ENCODE measurements at places on chromosomes 2 and 18.
A peak's percentile ranks its signal among the peaks of the same experiment; 100 is the strongest.

DNA sequence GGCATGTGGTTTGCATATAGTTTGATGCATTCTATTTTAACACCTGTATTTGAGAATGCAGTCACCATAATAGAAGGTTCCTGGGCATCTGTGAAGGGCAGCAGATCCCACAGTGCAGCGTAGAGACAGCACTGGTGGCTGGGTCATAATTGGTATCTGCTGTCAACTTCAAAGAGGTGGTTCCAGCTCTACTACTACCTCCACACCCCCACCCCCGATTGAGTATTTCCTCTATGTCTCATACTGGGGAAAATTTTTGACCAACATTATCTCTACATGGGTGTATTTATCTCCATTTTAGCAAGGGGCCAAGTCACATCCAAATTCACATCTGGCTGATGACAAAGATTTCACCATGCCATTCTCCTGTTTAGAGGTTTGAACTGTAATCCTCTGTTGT lies 43.0 kb downstream of the TRPM8 start:
- DNase-seq: no peak

DNA sequence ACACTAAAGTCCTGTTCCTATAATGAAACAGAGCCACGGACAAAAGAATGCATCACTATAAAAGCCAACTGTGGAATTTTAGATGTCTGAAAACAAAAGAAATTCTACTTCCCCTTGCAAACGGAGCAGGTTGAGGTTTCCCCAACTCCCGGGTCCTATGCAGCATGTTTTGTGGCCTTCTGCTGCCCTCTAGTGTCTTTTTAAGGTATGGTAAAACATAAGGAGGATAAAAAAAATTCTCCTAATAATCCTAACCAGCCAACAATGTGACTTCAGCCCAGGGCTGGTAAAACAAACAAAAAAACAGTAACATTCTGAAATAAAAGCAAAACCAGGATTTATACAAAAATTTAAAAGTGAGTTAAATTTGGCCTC lies 539.5 kb downstream of the NRXN1 start:
- peak; percentile 27 for DNase-seq

DNA sequence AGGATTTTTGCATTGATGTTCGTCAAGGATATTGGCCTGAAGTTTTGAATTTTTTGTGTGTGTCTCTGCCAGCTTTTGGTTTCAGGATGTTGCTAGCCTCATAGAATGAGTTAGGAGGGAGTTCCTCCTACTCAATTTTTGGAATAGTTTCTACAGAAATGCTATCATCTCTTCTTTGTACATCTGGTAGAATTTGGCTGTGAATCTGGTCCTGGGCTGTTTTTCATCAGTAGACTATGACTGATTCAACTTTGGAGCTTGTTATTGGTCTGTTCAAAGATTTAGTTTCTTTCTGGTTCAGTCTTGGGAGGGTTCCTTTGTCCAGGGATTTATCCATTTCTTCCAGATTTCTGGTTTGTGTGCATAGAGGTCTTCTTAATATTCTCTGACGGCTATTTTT lies 166.7 kb downstream of the ST6GAL2 start:
- no peak for DNase-seq

DNA sequence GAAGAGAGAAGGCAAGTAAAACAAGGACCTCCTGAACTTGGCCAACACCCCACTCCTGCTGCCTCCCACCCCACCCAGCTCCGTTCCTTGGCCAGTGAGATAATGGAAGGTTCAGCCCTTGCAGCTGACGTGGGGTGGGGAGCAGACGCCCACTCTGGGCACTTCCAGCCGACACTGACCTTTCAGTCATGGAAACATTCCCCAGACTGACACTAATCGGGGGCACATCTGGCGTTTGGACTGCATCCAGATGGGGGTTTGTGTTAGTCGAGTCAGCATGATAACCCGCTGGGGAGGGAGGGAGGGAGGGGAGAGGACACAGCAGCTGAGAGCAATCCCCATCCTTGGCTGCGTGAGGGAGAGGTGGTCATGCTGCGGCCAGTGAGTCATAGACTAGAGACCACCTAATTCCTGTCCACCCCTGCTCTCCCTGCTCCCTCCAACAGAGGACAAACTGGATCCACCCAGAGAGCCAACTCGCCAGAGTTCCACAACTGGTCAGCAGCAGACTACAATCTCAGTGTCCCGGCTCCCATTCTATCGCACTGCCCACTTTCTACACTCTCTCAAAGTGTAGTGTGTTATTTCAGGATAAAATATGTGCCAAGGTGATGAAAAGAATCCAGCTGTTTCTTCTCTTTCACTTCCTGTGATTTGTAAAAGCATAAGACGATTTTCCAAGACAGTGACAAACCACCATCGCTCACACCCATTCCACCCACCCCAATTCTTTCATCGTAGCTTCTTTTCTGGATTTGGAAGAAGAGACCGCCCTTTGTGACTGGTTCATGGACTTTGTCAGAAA lies 115.4 kb upstream of the PKDCC start:
- peak; percentile 31 for DNase-seq

DNA sequence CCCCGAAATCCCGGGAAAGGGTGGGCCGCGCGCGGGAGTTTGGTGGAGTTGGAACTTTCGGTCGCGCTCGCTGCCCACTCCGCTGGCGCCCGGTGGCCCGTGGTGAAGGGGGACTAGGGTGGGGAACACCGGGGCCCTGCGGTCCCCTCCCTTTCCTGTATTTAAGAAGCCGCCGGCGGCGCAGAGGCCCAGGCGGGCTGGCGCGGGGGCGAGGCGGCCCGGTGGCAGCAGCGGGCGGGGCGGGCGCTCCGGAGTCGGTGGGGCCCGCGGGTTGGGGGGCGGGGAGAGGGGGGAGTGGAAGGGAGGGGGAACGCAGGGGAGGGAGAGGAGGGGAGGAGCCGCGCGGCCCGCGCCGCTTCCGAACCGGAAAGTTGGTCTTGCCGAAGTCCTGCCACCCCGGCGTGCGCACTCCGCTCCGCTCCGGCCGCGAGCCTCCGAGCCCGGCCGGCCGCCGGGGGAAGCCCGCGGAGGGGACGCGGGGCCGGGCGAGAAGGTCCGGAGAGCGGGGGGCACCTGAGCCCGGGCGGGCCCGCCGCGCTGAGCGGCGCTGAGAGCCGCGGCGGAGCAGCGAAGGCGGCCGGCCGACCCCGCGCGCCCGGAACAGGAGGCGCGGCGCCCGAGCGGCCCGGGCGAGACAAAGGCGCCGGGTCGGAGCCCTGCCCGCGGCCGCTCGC lies 425 bp upstream of the SALL3 start:
- DNase-seq: no peak

DNA sequence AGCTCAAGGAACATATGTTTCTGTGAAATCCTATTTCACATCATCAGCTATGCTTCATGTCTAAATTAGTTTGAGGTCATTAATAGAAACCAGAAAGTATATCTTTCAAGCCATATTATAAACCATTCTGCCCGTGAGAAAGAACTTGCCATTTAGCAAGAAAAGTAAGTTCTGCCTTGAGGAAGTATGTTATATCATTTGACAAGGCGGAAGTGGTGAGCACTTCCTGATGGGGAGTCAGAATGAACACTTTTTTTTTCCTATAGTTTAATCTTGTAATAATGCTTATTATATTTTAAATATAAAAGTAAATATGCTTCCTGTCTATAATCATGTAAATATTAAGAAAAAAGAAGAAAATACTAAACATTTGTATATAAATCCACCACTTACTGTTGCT lies 39.3 kb upstream of the NRXN1 start:
- no peak for DNase-seq

DNA sequence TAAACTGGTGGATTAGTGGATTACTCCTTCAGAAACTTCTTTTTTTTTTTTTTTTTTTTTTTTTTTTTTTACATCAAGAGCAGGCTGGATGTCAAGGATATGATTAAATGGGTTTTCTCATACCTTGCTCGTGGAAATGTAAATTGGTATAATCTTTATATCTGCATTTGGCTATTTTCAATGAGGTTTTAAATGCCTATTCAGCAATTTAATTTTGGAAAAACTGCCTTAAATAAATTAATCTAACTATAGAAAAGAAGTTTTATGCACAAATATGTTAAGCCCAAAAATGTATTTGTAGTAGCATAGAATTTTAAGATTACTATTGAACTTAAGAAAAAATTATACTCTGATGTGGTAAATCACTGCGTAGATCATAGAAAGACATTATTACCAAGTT lies 11.4 kb upstream of the GAREM1 start:
- no peak for DNase-seq

- DNase-seq: no peak
Observed at GRCh38 chr2:20525041-20526035, 78.5 kb downstream of the RHOB start.

GRCh38 chr2:46564811-46565241 lies 85.5 kb downstream of the TMEM247 start:
- no peak for DNase-seq

Data from HS-27A (cell line).